ENCODE measurements at places on chromosomes 12 and 14.

GRCh38 chr14:49966971-49967630 is 74.2 kb downstream of the ARF6 start:
- no peak for DNase-seq

DNA sequence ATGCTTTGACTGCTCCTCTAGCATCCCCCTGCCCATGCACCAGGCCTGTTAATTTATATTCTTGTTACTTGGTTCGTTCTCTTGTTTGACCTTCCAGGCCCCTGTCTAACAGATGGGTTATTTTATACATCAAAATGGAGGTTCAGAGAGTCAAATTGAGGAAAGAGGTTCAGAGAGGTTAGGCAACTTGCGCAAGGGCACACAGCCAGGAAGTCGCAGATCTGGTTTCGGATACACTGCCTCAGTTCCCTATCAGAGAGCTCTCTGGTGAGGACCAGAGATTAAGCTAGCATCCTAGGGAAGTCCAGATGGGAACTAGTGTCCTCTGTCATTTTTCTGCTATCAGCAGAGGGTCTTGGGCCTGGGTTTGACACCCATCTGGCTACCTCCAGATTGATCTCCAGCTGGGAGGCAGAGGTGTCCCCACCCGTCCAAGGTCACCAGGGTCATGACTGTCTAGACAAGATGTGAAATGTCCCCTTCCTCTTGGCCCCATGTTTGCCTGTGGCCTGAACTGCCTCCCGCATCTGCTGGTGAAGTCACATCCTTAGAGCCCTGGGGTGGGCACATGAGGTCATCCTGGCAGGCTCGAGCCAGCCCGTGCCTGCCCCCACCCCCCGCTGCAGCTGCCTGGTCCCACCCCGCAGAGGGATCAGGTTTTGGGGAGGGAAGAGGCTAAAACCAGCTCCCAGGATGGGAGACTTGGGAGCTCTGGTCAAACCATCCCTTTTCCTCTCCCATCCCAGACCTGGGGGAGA is 84.3 kb upstream of the NCOR2 start:
- DNase-seq: no peak

DNA sequence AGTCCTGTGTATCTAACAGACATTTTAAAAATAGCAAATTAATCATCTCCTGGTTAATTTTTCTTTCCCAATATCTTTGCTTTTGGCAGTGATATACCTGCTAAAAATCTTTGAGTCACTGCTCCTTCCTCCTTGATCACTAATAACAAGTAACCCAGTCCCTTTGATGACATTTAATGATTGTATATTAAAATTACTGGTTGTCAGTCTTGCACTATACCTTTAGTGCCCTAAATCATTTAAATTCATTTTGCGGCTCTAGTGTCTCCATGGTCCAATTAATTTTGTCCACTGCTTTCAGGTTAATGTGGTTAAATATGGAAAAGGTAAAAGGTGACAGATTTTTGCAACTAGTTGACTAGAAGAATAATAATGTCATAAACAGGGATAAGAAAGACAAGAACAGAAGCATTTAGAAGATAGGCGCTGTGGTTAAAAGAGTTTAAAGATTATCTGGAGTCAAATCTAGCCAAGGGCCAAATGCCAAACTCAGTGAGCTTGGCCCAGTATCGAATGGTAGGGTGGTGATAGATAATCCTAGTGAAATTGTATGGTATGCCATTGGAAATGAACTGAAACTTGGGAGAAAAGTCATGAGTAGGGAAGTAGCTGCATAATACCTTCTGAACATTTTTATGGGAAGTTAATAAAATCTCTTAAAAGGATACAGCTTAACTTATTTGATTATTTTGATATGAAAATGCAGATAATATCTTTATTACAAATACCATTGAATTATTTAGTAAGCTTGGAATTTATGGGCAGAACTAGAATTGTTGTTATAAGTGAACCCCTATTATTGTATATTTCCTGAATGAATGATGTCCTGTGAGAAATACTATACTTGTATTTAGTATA is 115.0 kb downstream of the PCNX1 start:
- no peak for DNase-seq

- DNase-seq: no peak
Observed at GRCh38 chr12:105032703-105033357, 46.7 kb downstream of the NOPCHAP1 start.

Data from CD4-positive, alpha-beta T cell treated with Interleukin-1 beta for 1 hour (primary cell).